Right hindlimb (tissue), 1 donor: ENCODE measurements at places on chromosomes 6 and 20.

DNA sequence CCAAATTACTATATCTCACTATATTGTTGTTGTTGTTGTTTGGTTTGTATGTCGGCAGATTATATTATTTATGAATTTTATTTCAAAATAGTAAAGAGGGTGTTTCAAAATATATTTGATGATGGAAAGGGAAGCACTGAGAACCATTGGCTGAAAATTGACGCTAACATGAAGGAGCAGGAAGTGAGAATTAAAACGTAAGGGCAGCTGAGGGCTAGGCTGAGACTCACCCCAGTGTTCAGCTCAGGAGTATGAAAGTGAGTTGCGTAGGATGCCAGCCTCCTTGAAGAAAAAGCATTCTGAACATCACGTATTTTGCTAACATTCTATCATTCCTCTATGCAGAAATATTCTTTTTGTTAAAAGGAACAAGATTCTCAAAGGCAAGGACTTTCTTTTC is 10.7 kb upstream of the IPCEF1 start:
- no peak for DNase-seq

DNA sequence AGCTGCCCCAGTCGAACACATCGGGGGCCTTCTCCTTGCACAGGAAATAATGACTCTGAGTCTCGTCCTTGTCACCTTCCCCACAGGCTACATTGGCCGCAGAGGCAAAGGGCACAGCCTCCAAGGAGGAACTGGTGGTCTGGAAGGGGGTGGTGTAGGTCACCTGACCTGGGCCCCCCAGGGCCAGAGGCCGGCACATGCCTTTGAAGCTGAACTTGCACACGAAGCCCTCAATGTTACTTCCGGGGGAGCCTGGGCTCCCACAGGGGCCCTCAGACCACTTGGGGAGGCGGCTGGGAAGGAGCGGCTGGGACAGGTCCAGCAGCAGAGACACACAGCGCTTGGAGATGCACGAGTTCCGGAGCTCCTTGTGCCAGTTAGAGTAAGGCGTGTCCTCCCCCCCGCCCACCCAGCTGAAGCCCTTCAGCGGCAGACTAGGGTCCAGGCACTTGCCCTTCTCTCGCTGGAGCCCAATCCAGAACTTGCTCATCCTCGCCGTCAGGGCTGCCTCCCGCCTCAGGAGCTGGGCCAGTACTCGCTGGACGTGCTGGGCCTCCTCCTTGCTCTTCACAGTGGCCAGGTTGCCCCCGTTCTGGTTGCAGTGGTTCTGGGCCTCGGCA is 578 bp downstream of the CD93 start:
- DNase-seq: no peak

GRCh38 chr20:11502061-11502460 is 415.6 kb upstream of the BTBD3 start:
- no peak for DNase-seq

- no peak for DNase-seq
Observed at GRCh38 chr6:111922454-111923297, 49.4 kb upstream of the FYN start.

DNA sequence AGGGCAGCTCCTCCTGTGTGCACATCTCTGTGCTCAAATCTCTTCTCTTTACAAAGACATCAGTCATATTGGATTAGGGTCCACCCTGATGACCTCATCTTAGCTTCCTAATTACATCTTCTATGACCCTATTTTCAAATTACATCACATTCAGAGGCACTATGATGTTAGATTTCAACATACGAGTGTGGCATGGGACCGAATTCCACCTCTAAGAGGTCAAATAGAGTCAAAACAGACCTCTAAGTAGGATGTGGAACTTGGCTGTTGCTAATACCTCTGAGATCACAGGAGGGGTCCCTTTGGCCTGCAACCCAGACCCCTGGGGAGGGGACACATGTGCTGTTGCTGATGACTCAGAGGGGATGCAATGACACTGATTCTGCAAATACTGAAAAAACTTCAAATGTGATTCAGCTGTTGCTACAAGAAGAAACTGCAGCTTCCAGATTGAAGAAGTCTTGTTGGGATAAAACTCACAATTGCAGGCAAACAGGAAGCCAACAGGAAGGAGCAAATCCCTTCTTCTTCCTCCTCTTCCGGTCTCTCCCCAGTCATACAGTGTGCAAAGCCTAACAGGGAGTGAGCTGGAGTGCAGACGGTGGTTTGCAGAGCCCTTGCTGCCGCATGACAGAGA is 216.2 kb downstream of the MYLK4 start:
- no peak for DNase-seq
